ENCODE measurements at places on chromosomes 2 and 18.

DNA sequence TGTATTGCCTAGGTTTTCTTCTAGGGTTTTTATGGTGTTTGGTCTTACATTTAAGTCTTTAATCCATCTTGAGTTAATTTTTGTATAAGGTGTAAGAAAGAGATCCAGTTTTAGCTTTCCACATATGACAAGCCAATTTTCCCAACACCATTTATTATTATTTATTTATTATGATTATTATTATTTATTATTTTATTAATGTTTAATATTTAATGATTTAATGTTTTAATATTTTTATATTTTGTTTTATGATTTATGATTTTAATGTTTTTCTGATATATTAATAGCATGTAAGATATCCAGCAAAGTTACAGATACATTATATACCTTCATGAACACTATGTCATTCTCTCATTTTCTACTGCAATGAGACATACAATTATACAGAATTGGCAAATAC is 1082.0 kb downstream of the DSC3 start:
- DNase-seq: no peak

DNA sequence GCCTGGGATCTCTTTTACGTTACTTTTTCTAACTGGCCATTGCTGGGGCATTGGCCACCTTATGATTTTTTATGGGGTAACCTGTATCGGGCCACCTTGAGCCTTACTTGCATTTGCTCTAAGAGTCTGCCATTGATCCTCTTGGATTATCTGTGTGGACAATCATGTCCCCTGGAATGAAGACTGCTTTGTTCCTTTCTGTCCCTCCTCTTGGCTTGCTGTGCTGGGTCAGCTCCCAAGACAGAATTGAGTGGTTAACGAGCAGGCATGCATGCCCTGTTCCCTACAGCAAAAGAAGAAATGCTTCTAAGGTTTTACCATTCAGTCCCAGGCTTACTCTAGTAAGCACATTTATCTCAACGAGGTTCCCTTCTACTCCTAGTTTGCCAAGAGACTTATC is 46.3 kb downstream of the MAL start:
- no peak for DNase-seq

GRCh38 chr2:163682695-163683094 is 53.1 kb downstream of the FIGN start:
- DNase-seq: no peak

DNA sequence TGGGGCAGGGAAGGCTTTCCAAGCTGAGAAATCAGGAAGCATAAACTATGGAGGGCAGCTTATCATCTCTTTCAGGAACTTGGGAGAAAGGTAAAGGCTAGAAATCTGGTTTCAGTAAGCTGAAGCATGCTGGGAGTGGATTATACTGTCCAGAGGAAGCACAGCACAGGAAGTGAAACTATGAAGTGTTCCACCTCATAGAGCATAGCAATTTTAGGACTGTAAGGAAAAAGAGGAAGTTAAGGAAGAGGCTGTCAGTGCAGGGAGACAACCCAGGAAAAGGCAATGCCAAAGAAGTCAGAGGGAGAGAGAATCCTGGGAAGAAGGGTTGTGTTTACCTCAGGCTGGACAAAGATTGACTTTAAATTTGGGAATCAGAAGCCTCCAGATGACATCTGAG is 51.9 kb downstream of the EFEMP1 start:
- no peak for DNase-seq

DNA sequence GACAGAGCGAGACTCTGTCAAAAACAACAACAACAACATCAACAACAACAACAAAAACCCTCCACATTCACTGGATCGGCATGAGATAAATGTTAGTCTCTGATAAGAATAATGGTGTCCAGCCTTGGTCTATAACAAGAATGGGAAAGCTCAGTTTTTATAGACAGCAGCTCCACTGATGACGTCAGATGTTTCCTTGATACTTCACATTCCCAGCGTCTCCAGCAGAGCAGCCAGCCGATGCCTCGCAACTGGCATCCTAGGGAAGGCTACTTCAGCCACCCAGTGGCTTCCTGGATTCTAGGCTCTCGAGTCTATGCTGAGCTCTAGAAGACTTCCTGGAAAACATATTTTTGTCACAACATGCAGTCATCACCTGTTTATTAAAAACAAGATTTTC is 271.4 kb upstream of the SMIM21 start:
- DNase-seq: no peak

DNA sequence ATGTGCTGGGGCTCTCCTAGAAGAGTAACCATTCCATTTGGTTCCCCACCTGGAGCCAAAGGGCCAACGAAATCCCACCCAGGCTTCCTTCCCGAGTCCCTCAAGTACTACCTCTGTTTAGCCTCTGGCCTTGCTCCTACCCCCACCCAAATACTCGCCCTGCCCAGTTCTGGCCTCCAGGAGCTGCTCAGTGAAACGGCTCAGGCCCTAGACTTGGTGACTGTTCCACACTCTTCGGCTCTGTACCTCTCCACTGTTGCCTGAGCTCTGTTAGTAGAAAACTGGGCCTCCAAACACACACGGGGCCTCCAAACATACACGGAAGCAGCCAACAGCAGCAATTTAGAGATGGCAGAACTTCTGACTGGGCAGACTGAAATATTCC is 4.2 kb downstream of the OTX1 start:
- DNase-seq: no peak

DNA sequence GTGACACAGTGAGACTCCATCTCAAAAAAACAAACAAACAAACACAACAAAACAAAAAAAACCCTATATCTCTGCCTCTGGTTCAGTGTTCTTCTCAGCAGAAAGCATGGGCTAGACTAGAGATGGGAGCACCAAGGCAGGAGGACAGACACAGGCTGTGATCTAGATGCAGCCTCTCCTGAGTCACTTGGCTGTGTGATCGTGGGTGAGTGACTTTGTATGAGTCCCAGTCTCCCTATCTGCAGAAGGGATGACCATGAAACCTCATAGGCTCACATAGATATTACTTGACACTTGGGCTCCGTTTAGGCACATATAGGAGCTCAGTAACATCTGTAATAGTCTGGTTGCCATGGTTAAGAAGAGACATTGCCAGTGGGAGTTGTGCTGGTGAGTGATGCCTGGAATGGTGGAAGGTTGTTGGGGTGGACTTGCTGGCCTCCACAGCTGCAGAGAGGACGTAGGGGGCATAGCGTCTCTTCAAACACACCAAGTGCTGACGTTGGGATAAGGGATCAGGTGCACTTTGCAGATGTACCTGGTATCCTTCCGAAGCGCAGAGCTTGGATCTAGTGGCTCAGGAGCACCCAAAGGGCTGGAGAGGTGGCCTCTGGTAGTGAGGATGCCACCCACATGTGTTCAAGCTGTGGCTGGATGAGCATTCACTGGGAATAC is 318.9 kb upstream of the HS6ST1 start:
- no peak for DNase-seq

- DNase-seq: no peak
These were observed 96.9 kb downstream of the TANC1 start for GRCh38 chr2:159065313-159065712.

- no peak for DNase-seq
These were observed 166.7 kb upstream of the DTNA start for GRCh38 chr18:34543356-34543755.

- DNase-seq: no peak
These were observed 4.3 kb downstream of the ZBTB7C start for GRCh38 chr18:48404716-48405507.

GRCh38 chr2:73821227-73821626 is 7.5 kb upstream of the STAMBP start:
- no peak for DNase-seq

GRCh38 chr2:195382186-195382585 is 274.8 kb upstream of the SLC39A10 start:
- no peak for DNase-seq

- DNase-seq: no peak
These were observed 24.9 kb downstream of the MLPH start for GRCh38 chr2:237511885-237512405.

GRCh38 chr2:74421221-74421870 is at the start of the genes C2orf81 and WDR54:
Gene C2orf81, minus strand, starts transcription at chr2:74421619. Its CDS starts 59 bp downstream, at chr2:74421560.
Gene WDR54, plus strand, starts transcription at chr2:74421730. Its CDS starts 424 bp downstream, at chr2:74422154.
- DNase-seq: peak; percentile 90

DNA sequence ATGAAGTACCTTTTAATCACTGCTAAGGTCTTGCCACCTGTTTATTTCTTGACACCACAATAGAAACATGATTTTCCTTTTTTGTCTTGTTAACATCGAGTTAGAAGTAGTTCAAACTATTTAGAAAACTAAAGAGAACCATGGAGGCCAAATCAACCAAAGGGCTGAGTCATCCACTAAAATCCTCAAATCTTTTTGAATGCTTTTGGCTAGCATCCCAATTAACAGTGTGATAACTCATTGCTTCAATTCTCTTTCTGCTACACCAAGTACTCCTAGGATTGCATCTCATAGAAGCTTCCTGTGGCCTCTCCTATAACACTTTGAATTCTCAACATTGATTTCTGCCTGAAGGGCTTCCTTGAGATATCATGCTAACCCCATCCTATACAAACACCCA is 159.9 kb upstream of the MMADHC start:
- DNase-seq: no peak

DNA sequence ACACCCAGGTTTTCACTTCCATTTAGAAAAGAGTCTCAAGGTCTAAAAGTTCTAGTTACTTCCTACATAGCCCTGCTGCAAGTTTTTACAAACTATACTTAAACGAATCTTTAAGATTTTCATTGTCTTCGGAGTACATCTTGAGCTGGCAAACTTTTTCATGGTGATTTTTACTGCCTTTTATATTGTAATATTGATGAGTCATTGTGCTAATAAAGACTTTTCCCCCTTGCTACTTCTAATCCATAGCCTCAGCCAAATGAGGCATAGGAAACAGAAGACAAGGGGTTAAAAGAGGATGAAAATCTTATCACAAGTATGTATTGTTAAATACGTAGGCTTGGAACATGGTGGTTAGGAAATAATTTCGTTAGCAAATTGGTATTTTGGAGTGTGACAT is 4.1 kb downstream of the DPP10 start:
- no peak for DNase-seq

DNA sequence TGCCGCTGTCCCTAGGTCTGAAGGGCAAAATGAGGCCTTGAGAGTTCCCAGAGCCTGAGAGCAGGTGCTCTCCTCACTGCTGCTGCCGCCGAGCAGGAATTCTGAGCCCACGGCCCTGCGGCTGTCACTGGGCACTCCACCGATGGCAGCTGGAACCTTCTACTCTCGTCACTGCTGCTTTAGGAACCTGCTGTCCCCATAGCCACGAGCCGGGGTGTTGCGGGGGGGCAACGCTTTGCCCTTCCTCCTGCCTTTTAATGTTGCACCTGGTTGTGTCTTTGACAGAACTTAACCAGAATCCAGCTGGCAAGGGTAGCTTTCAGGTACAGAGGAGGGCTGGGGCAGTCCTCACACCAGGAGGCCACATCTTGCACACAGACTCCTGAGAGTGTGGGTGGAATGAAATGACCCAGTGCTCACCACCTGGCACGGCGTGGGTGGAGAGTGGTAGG is 32.3 kb downstream of the NCK2 start:
- DNase-seq: peak; percentile 59

GRCh38 chr2:176934869-176935415 is 277.7 kb upstream of the HNRNPA3 start:
- DNase-seq: no peak

- DNase-seq: no peak
These were observed 1.3 kb downstream of the LIPG start for GRCh38 chr18:49563130-49563540.

- no peak for DNase-seq
These were observed 47.8 kb downstream of the TMEM163 start for GRCh38 chr2:134670955-134671354.

DNA sequence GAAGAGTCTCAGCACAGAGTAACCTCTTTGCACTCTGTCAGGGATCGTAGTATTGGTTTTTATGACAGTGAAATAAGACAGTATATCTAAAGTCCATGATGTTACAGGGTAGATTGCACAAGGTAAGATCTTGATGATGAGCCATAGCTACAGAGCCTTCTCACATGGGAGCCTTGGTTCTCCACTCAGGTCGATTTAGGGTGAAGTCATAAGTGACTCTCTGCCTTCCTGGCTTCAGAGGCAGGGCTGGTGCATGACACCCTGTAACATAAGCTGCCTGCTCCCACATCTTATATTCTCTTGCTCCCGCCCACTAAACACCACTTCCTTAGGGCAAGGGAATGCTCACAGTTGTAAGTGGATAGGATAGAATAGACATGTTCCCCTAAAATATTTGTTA is 13.3 kb downstream of the DAPL1 start:
- no peak for DNase-seq
